Hematopoietic multipotent progenitor cell treated with erythropoietin and hydrocortisone succinate and interleukin-3 and kit ligand, for 15 days (in vitro differentiated cells): ENCODE measurements at places on chromosomes 2 and 18.
A peak's percentile ranks its signal among the peaks of the same experiment; 100 is the strongest.

GRCh38 chr2:69483696-69484095 lies 46.5 kb upstream of the NFU1 start:
- no peak for DNase-seq

DNA sequence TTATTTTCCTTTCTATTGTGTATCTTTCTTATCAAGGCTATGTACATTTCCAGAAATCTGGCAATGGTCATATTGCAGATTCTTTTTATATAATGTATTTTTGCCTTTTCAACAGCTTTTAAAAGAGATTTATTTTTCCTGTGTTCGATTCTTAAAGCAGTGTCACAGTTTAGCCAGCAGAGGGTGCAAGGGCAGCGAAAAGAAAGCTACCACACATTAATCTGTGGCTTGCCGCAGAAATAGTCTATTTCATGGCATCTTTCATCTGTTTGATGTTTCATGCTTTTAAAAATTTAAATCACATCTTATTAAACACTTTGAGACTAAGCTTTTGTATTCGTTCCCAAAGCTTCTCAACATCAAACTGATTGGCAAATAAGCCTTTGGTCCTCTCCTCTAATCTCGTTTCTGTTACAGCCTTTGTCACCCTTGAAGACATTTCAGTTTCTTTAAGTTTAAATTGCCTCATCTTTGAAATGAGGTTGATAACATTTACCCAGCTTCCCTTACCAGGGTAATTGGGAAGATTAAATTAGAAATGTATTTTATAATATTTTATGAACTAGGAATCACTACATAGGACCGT lies 73.3 kb downstream of the PIK3C3 start:
- DNase-seq, result peak; percentile 43

DNA sequence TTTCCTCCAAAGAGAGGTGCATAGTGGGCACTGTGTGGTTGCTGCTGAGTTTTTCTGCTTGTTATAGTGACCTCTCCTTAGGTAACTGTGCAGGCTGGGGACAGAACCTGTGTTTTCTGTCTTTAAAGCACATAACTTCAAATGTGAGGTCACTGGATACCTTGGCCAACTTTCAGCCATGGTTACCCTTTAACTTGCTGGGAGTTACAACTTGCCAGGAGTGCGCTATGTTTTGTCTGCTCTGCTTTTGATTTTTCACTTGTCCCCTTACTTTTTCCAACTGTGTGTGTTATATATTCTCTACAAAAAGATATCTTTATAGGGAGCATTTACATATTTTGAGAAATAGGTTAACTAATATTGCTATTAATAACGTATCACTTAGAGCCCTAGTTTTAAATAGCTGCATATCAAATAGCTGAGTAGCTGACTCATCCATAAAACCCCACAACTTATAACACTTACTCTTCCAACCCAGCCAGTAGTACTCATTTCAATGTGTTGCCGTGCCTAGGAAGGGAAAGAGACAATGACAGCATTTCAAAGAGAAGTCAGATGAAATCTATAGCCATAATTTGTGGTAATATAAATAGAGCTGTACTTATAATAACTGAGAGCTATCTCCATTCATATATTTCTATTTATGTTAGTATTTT lies 51.6 kb downstream of the DPP4 start:
- no peak for DNase-seq

DNA sequence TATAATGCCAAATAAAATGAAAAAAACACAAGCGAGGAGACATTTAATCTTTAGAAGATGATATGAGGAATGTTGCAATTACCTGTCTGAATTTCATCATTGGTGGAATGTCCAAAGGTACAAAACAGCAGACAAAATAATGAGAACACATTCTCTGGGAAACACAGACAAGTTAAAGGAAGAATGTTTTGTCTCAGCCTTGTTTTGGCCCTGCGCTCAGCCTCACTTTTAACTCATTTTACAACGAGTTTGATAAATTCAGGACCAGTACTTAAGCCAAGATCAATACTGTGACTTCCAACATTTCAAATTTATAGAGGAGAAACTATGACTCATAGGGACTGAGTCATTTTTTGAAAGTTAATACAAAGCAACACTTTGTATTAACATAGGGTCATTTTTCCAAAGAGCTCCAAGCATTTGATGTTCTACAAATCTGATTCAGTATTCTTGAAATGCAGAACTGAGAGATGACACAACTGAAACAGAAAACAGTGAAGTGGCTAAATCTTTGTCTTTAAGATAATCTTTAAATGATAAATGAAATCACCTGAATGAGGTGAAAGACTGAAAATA lies 833.2 kb upstream of the CHAC2 start:
- DNase-seq, result no peak

- DNase-seq, result no peak
Observed at GRCh38 chr18:54772056-54772455, 56.2 kb upstream of the RAB27B start.

DNA sequence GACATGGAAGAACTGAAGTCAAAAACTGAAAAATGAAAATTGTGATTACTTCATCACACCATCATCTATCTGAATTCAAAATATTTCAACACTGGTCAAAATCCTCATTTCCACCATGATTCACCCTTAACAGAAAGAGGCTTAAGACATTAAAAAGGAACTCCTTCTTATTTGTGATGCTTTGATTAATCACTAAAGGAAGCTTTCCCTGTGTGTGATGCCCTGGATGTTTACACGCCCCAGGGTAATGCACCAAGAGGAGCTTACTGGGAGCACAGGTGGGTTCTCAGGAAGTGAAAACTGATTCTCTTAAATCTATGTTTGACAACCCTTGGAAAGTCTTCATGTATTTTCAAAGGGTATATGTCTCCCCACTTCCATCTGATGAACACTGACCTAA lies 11.5 kb downstream of the GRB14 start:
- no peak for DNase-seq

- DNase-seq, result peak; percentile 12
Observed at GRCh38 chr2:6181525-6181924, 489.3 kb downstream of the SOX11 start.

DNA sequence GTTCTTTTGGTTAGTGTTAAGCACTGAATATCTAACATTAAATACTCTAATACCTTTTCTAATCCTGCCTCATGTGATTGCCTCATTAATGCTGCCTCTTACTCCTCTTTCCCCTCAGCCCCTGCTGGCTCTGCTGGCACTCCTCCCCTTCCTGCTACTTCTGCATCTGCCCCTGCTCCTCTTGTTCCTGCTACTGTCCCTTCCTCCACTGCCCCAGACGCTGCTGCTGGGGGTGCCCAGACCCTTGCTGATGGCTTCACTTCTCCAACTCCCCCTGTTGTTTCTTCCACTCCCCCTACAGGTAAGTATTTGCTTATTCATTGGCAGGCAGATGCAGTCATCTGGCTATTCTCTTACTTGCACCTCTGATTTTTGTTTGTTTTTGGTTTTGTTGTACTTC lies 68.5 kb downstream of the ABI2 start:
- no peak for DNase-seq

GRCh38 chr2:100882645-100883613 lies 63.0 kb downstream of the NPAS2 start:
- no peak for DNase-seq

GRCh38 chr18:56913941-56914340 lies 232.9 kb upstream of the BOD1L2 start:
- DNase-seq, result no peak

GRCh38 chr2:96839293-96839874 lies 4.4 kb downstream of the ANKRD23 start:
- DNase-seq, result no peak

DNA sequence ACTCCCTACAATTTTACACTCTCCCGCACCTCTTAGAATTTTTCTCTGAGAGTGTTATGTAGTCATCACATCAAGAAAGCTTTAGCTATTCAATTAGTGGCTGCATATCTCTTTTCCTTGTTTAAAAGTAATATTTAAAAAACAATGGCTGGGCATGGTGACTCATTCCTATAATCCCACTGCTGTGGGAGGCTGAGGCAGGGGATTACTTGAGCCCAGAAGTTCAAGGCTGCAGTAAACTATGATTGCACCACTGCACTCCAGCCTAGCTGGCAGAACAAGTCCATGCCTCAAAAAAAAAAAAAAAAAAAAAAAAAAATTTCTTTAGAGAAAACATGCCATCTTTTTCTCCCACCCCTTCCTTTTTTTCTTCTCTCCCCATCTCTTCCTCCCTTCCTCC lies 44.3 kb downstream of the AQP4 start:
- DNase-seq, result no peak

DNA sequence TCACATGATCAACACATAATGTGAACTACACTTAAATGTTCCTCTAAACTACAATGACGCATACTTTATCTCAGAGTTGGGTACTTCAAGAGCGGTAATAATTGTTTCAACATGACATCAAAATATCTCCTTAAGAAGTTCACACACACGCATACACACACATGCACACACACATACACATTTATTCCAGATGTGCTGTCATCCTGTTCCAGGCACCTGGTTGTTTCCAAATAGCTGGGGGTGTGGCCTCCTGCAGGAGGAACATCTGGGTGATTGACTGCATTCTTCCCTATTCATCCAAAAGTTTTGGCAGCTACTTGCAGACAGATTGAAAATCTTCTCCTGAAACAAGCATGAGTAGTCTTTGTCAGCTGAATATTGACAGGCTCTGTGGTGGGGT lies 37.9 kb upstream of the PIK3C3 start:
- no peak for DNase-seq

DNA sequence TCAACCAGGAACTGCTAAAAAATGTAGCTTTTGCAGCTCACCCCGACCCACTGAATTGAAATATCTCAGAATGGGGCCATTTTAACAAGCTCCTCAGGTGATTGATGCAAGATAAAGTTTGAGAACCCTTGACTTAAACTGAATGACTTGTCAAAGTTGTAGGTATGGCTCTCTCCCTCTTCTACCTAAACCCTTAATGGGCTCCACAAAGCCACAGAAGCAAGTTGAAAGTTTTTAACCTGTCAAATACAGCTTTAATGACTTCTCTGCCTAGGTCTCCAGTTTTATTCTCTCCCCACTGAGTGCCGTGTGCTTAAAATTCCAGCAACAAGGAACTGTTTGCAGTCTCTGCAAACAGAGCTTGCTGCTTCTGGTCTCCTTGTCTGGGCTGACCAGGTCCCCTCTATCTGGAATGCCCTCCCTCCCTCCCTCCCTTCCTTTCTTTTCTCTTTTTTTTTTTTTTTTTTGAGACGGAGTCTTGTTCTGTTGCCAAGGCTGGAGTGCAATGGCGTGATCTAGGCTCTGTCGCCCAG lies 19.7 kb upstream of the RNF125 start:
- no peak for DNase-seq

- no peak for DNase-seq
Observed at GRCh38 chr2:8488001-8488738, 193.7 kb upstream of the ID2 start.

- DNase-seq, result no peak
Observed at GRCh38 chr2:155218945-155219344, 520.5 kb downstream of the KCNJ3 start.

DNA sequence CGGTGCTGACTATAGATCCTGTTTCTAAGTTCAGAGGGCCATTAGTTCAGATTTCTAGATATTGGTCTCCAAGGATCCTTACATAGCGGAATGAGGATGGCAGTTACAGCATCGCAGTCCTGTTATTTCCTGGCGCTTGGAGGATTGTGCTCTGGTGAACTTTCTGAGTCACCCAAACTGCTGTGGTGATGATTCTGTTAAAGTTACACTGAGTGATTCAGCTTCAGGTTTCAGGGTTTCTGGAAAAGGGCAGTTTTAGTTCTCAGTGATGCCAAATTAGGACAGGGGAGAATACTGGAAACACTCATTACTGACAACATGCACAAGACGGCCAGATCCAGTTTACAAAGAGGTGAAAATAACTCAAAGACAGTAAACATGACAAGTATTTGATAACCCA lies 52.1 kb upstream of the ANKRD62 start:
- DNase-seq, result no peak
